ENCODE measurements at places on chromosomes 2 and 18.

- no peak for DNase-seq
Measured at GRCh38 chr18:57780706-57781347, 22.3 kb downstream of the ATP8B1 start.

- DNase-seq = no peak
Measured at GRCh38 chr2:110645616-110646015, 32.2 kb downstream of the BUB1 start.

DNA sequence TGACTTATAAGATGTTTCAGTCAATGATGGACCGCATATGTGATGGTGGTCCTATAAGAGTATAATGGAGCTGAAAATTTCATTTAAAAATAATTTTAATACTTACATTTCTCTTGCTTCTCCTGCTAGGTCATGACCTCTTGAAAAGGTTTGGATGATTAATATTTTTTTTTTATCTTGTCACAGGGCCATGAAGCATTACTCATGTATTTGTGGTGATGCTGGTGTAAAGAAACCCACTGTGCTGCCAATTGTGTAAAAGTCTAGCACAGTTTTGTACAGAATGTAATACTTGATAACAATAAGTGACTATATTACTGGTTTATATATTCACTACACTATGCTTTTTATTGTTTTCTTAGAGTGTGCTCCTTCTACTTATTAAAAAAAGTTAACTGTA lies 124.2 kb upstream of the CELF4 start:
- no peak for DNase-seq

DNA sequence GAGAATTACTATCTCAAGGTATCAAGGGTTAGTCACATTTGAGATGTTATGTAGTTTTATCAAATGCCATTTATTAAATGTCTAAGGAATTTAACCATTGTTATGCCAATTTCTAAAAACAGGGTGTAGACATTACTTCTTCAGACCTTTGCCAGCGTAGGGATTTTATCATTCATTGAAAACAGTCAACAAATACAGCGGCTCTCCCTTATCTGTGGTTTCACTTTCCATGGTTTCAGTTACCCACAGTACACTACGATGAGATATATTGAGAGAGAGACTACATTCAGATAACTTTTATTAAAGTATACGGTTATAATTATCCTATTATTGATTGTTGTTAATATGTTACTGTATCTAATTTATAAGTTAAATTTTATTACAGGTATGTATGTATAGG lies 234.7 kb downstream of the TMX3 start:
- DNase-seq = no peak

GRCh38 chr2:12709207-12709522 lies 7.6 kb upstream of the TRIB2 start:
- DNase-seq = no peak

DNA sequence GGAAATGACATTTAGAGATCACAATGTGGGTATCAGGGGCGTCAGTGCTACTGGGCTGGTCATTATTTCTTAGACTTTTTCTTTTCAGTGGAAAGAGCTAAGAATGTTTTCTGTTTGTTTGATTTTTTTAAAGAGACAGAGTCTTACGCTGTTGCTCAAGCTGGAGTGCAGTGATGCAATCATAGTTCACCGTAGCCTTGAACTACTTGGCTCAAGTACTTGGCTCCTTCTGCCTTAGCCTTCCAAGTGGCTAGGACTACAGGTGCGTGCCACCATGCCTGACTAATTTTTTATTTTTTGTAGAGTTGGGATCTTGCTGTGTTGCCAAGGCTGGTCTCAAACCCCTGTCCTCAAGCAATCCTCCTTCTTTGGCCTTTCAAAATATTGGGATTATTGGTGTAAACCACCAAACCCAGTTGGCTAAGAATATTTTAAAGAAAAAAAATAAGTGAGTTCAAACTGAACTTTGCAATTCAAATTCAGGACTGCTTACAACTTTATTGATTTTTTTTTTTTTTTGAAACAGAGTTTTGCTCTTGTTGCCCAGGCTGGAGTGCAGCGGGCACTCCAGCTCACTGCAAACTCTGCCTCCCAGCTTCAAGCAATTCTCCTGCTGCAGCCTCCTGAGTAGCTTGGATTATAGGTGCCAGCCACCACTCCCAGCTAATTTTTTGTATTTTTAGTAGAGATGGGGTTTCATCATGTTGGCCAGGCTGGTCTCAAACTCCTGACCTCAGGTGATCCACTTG lies 154.2 kb downstream of the MIB1 start:
- no peak for DNase-seq

DNA sequence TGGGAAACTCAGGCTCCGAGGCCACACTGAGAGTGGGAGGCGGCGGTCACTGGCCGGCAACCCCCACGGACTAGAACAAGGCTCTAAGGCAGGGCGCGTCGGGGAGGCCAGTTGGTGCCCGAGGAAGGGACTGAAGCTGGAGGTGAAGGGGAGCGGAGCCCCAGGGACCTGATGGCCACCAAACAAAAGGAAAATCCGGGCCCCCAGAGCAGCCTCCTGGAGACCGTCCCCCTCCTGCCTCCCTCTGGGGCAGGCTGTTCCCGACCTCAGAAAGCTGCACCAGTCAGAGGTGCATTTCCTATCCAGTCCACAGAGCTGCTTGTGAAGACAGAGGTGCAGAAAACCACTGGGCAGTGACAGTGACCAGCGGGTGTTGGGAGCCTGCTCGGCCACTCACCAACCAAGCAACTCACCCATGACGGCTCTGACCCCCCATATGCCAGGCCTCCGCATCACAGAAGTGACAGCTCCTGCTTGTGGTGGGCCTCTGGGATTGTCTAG lies 172.7 kb downstream of the TWIST2 start:
- no peak for DNase-seq

DNA sequence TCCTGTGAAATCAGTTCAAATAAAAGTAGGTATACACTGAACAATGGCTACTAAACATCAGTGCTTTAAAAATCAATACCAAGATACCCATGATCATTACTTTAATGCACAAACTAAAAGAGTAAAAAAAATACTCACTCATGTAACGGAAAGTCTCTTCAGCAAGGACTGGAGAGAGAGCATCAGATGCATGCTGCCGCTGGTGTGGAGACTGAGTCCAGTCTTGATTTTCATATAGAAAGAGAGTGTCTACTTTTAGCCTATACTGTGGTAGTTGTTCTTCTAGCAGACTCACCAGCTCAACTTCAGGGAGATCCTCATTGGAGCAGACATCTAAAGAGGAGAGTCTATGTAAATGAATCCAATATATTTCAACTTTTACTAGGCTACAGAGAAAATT lies 44.0 kb downstream of the TRAK2 start:
- DNase-seq = no peak

GRCh38 chr2:130754811-130755210 lies 529 bp upstream of the AMER3 start:
- DNase-seq = no peak

DNA sequence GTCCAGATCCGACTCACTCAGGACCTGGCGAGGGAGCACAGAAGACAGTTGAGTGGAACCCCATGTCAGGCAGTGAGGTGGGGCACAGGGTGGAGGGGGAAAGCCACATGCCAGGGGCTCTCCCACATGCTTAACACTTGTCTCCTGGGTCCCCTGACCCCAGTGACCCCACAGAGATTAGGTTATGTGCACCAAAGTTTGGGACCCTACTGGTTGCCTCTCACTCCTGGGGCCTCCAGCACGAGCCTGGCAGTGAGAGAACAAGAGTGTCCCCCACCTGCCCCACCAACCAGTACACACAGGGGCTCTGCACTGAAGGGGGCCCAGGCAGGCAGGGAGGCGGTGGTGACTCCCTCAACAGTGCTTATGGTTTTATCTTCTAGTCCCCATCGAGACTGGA lies 58.3 kb downstream of the CIB4 start:
- no peak for DNase-seq

- DNase-seq = no peak
Measured at GRCh38 chr2:86360776-86361175, 23.4 kb upstream of the REEP1 start.

DNA sequence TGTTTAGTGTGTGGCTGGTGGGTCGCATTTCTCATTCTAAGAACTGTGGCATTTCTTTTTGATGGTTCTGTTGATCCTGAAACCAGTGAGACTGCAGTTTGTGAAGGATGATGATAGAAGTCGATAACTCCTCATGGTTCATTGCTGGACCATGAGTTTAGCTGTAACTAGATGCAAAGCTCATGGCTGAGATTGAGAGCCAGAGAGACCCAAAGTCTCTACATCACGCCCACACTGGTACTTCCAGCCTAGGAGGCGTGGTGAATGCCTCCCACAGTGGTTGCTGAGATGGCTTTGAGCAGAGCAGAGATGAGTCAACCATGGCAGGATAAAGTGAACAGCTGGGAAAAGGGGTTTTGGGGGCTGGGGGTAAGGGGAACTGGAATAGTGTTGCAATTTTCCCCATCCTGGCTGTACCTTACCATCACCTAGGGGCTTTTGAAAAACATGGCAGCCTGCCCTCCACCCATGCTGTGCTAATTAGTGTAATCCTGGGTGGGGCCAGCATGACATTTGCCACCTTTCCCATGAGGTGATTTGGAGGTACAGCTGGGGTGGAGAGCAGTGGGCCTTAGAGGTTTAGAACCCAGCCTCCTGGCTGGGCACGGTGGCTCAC lies 24.1 kb downstream of the INPP4A start:
- DNase-seq = peak; percentile 71

GRCh38 chr18:7632152-7633098 lies 65.3 kb downstream of the PTPRM start:
- DNase-seq = no peak

DNA sequence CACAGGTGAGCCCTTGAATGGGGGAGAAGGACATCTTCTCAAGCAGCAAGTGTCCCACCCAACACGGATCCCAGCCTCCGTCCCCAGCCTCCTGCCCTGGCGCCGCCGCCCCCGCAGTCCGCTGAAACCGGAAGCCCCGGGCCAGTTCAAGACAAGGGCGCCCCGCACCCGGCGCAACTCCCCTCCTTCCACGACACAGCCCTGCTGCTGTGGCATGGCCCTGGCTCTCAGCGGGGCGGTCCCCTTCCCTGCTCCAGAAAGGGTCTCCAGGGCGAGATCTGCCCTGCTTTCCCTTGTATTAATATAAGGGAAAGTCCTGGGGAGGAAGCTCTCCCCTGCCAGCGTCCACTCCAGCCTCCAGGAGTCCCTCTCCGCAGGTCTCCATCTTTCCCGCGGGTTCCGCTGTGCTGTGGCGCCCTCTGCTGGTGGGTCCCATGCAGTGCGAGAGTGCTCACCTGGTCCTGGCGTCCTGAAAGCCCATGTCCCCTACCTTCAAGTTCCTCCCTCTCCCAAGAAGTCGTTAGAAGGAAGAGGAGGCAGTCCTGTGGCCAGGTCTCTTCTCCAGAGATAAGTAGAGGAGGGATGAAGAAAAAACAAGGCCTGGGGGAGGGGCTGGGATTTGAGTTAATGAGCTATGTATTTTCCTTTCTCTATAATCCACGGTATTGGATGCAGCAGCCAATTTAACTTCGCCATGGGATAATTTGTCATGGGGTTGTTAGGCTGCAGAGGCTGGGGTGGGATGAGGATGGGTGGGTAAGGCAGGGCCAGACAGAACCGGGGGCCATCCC lies 176.0 kb downstream of the SMAD2 start:
- DNase-seq = peak; percentile 52

DNA sequence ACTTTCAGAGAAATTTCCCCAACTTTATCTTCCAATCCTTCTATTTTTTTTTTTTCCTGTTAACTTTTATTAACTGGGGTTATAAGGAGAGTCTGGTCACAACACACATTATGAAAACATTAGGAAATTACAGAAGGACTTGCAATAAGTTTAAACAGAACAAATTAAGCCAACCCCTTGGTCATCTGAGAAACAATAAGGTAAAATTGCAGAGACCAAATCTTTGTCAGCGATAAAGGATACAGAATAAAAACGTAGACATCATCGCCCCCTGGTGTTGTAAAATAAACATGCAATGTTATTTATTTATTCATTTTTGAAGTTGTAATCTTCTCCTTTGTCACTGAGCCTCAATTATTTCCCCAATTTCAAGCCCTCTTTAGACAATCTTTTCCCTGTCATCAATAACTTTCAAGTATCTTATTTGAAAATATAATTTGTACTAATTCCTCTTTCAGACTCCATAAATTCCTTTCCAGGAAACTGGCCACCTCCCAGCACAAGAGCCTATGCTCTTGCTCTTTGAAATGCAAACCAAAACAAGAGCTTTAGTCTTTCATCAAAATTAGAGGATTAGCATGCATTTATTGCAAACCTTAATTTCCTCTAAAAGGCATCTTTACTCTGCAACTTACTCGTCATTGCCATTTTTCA lies 19.5 kb downstream of the G6PC2 start:
- no peak for DNase-seq

- DNase-seq = no peak
Measured at GRCh38 chr18:68445136-68445535, 269.8 kb downstream of the TMX3 start.

GRCh38 chr18:24170360-24170759 lies 31.5 kb downstream of the CABYR start:
- DNase-seq = no peak

DNA sequence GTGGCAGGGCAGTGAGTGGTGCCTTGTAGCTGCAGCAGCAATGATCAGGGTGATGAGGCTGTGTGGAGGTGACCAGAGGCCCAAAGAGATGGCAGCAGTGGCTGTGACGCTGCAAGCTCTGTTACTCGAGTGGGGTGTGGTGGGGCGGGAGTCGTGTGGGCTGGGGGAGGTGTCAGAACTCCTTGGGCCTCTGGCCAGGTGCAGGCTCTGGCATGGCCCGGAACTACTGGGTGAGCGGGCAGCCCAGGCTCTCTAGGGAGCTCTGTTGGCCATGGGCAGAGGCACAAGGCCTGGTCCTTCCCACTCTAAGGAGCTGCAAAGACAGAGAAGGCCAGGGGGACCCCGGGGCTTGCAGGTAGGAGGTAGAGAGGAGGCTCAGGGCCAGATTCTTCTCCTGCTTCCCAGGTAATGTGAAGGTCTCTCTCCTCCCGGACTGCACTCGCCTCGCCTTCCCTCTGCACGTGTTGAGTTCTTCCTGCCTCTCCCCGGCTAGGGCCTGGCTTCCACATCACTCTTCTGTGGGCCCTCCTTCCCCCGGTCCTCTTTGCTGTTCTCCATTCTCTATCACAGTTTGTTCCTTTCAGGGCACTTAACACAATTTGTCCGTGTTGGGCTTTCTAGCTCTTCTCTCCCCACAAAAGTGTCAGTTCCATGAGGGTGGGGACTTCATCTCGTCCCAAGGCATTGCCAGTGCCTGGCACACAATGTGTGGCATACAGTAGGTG lies 114.8 kb downstream of the MCFD2 start:
- no peak for DNase-seq

GRCh38 chr2:119245076-119245840 lies 21.6 kb downstream of the STEAP3 start:
- no peak for DNase-seq

- no peak for DNase-seq
Measured at GRCh38 chr2:30866974-30867373, 59.7 kb upstream of the CAPN13 start.

DNA sequence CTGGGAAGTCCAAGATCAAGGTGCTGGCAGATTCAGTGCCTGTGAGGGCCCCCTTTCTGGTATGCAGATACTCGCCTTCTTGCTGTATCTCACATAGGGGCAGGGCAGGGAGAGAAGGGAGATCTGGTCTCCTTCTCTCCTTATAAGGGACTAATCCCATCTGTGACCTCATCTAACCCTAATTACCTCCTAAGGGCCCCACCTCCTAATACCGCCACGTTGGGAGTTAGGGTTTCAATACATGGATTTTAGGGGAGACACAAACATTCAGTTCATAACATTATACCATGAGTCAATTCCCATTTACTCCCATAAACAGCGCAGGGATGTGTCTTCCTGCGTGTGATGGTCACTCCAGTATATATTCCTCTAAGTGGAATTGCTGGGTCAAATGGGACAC lies 73.8 kb upstream of the TXNDC2 start:
- DNase-seq = no peak

GRCh38 chr2:174788291-174788929 lies 24.1 kb upstream of the CHRNA1 start:
- no peak for DNase-seq

All from activated naive CD8-positive, alpha-beta T cell treated with anti-CD3 and anti-CD28 coated beads for 36 hours (primary cell).